Bone marrow (tissue), 2 donors: ENCODE measurements at places on chromosomes 6 and 20.

DNA sequence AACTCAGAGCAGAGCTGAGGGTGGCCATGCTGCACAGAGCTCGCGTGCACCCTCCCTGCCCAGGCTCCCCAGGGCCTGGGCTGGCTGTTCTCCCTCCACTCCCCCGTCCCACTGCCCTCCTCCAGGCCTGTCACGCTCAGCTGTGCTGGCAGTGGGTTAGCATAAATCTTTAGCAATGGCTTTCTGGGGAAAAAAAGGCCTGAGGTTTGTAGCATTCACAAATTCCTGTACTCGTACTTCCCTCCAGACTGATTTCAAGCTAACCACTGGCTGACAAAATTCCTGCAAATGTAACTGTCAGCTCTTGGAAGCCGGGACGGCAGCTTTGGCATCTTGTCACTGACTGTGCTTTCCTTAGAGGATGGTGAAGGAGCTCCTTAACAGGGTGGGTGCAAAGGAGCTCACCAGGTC lies 22.3 kb upstream of the SMOC2 start:
- DNase-seq: no peak

DNA sequence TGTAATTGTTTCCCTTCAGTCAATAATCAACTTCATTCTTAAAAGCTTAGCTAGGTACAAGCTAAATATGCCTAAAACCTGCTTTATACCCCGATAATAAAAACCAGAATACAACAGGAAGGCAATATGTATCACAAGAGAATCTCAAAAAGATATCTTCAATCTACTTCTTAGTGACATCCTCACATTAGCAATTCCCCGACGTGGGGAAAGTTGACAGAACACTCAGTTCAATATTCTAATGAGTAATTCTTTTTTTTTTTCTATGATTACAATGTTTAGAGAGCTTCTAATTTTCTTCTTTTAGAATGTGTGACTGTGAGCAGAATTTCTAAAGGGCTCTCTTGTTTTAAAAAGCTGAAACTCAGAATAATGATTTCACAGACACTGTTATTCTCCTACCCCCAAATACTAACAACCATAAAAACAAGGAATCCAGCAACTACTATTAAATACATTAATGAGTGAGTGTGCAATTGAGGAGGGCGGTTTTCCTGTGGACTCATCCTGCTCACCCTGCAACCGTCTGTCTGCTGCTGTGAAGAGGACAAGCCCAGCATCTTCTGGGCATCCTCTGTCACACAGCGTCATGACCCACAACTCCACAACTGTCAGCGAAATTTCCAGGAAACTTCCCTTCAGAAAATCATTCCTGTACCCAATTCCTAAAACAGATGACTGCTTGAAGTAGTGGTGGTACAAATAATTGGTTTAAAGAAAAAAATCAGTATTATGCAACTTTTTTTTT lies 68.1 kb downstream of the DTNBP1 start:
- DNase-seq: no peak

- DNase-seq: no peak
Observed at GRCh38 chr6:109690373-109690736, 647 bp downstream of the AK9 start.

- no peak for DNase-seq
Observed at GRCh38 chr20:40777653-40778052, 88.6 kb upstream of the MAFB start.

DNA sequence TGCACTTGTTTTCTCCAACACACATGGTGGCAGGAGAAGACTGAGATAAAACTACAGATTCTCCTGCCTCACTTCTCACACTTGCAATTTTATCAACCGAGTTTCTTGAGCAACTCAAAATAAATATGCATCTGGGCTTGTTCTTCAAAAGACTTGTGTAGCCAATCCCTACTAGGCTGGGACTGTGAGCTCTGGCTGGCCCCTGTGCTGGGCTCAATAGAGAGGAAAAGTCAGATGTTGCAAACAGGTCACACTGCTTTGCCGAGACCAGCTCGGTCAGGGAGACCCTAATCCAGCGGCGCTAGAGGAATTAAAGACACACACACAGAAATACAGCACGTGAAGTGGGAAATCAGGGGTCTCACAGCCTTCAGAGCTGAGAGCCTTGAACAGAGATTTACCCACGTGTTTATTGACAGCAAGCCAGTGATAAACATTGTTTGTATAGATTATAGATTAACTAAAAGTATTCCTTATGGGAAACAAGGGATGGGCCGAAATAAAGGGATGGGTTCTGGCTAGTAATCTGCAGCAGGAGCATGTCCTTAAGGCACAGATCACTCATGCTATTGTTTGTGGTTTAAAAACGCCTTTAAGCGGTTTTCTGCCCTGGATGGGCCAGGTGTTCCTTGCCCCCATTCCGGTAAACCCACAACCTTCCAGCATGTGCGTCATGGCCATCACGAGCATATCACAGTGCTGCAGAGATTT lies 32.7 kb downstream of the FAM50B start:
- no peak for DNase-seq

- DNase-seq: no peak
Observed at GRCh38 chr6:114033606-114034005, 62.7 kb upstream of the HDAC2 start.

DNA sequence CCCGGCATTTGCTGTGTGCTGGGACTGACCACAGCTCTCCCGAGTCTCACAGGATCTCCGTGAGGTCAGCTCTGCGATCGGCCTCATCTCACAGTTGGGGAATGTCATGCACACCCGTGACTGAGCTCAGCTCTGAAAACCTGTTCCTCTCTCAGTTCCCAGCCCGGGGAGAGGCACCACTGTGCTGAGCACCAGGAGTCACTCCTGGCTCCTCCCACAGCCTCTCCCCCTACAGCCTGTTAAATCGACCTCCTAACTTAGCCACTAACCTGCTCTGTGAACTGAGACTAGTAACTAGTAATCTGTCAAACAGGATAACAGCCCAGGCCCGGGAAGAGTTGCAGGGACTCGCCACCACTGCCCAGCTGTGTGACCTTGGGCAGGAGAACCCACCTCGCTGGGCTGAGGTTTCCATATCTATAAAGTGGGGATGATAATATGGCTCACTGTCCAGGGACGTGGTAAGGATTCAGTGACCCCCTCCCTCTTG lies 20.1 kb upstream of the NOL4L start:
- DNase-seq: no peak

GRCh38 chr20:42734660-42735368 lies 454.9 kb downstream of the PTPRT start:
- no peak for DNase-seq

GRCh38 chr6:17501982-17502704 lies 98.0 kb upstream of the FAM8A1 start:
- no peak for DNase-seq

DNA sequence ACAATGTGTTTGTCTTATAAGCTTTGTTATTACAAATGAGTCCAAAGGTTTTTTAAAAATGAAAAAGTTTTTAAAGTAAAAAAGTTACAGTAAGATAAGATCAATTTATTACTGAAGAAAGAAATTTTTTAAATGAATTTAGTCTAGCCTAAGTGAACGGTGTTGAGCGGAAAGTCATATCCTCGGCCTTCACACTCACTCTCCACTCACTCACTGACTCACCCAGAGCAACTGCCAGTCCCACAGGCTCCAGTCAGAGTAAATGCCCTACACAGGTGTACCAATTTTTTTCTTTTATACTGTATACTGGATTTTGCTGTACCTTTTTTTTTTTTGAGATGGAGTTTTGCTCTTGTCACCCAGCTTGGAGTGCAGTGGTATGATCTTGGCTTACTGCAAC lies 42.7 kb upstream of the AGPAT4 start:
- no peak for DNase-seq

- DNase-seq: no peak
Observed at GRCh38 chr20:21289651-21290050, 13.5 kb upstream of the XRN2 start.

DNA sequence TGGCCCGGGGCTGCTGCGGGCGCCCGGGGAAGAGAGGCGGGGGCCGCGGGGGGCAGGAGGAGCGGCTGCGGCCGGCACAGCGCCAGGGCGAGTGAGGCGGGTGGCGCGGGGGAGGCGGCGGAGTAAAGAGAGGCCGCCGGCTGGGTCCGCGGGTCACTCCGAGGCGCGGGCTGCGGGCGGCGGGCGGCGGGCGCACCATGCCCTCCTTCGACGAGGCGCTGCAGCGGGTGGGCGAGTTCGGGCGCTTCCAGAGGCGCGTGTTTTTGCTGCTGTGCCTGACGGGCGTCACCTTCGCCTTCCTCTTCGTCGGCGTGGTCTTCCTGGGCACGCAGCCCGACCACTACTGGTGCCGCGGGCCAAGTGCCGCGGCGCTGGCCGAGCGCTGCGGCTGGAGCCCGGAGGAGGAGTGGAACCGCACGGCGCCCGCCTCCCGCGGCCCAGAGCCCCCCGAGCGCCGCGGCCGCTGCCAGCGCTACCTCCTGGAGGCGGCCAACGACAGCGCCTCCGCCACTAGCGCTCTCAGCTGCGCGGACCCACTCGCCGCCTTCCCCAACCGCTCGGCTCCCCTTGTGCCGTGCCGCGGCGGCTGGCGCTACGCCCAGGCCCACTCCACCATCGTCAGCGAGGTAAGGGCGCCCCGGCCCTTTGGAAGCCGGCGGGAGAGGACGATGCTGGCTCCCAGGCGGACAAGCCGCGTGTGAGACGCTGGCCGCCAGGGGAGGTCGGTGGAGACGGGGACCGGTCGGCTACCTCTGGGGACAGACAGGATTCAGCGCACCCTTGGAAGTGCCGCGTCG lies at the start of gene SLC22A3:
Gene SLC22A3, plus strand, starts transcription at position 156 of the 797 bp plus-strand sequence. Its CDS starts 42 bp downstream, at position 198.
- DNase-seq: no peak

- no peak for DNase-seq
Observed at GRCh38 chr6:124567401-124567800, 394.8 kb upstream of the RNF217 start.

GRCh38 chr6:52735071-52735470 lies 28.2 kb downstream of the GSTA2 start:
- DNase-seq: no peak

DNA sequence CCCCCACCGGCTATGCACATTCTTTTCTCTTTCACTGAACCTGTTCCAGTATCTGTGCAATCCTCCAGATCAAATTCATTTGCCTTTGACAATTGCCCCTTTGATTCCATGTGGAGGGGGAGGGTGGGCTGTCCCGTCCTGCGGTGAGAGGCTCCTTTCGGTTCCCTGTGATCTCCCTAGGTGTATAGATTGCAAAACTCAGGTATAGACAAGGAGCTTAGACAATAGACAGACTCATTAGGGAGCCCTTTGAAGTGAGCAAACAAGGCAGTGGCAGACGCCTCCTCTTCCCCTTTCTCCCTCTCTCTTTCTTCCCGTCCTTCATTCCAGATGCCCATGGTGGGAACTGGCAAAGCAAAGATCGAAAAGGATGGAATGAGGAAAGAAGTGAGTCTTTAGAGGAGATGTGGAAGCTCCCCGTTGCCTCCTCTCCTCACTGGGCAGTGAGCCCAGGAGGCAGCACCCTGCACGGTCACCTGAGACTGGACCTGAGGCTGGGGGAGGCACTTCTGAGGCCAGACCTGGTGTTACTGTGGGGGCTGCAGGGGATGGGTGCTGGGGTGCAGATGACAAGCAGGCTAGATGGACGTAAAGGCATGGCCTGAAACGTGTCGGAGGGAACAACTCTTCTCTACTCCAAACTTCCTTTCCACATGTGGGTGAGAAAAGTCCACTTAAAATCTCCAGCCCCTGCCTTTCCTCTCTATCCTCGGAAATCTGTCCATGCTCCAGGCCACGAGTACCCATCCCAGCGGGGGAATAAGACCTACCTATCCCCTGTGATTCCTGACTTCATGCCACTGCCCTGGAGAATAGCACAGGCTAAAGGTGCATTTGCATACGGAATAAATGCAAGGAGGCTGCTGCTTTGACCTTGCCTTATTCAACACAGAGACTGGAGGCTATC lies 256.6 kb upstream of the FOXQ1 start:
- no peak for DNase-seq

DNA sequence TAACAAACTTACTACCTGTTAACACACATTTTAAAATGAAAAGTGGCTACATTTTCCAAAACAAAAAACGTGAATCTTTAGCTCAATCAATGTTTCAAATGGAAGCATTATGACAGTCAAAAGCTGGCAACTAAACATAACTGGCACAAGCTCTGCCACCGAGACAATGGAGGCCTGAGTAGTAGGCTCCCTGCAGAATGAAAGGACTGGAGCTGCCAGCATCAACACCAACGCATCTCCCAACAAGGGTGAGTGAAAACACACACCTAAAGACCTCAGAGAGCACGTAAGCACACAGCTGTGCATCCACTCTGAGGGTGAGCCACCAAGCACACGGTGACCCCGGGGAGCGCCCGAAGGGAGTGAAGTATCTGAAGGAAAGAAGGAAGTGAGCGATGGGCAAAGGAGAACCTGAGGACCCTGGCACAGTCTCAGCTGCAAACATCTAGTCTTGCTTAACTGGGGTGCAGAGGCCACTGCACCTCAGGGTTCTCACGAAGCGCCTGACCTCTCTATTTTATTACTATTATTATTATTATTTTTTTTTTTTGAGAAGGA lies 1.6 kb upstream of the ADRM1 start:
- DNase-seq: no peak

DNA sequence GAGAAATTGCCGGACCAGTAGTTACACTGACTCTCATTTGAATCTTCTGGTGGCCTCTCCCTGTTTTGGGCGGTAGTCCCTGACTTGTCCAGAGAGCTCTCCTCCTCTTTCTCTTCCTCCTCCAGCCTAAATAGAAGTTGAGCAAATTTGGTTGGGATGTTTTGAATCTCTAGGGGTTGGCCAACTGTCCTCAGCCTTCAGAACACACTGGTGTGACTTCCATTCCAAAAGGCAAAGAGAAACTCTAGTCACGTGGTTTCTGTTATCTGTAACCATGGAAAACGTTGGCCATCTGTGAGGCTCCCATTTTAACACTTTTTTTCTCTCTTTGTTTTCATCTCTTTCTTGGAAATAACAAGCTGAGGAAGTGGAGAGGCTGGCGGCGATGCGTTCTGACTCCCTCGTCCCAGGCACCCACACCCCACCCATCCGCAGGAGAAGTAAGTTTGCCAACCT lies 275.3 kb downstream of the TBC1D7 start:
- no peak for DNase-seq

- no peak for DNase-seq
Observed at GRCh38 chr6:87099472-87099871, 4.6 kb upstream of the CGA start.

GRCh38 chr6:14925025-14925698 lies 320.7 kb upstream of the JARID2 start:
- DNase-seq: no peak

DNA sequence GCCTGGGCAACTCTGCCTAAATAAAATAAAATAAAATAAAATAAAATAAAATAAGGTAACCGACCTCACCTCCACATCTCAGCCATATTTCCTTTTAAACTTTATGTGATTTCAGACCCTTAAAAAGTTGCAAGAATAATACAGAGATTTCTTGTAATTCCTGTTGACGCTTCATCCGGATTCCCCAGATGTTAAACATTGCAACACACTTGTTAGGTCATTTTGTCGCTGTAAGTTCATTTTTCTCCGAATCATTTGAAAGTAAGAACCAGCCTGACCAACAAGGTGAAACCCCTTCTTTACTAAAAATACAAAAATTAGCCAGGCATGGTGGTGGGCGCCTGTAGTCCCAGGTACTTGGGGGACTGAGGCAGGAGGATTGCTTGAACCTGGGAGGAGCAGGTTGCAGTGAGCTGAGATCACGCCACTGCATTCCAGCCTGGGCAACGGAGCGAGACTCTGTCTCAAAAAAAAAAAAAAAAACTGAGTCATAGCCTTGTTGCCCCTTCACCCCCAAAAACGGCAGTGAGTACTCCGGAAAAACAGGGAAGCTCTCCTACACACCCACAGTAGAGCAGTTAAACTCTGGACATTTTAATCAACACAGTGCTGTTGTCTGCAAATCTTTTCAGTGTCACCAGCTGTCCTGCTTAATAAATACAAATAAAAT lies 5.9 kb downstream of the PYGB start:
- no peak for DNase-seq

- DNase-seq: no peak
Observed at GRCh38 chr6:26105109-26105730, 18.0 kb downstream of the HFE start.
